ENCODE measurements at places on chromosomes 2 and 18.

DNA sequence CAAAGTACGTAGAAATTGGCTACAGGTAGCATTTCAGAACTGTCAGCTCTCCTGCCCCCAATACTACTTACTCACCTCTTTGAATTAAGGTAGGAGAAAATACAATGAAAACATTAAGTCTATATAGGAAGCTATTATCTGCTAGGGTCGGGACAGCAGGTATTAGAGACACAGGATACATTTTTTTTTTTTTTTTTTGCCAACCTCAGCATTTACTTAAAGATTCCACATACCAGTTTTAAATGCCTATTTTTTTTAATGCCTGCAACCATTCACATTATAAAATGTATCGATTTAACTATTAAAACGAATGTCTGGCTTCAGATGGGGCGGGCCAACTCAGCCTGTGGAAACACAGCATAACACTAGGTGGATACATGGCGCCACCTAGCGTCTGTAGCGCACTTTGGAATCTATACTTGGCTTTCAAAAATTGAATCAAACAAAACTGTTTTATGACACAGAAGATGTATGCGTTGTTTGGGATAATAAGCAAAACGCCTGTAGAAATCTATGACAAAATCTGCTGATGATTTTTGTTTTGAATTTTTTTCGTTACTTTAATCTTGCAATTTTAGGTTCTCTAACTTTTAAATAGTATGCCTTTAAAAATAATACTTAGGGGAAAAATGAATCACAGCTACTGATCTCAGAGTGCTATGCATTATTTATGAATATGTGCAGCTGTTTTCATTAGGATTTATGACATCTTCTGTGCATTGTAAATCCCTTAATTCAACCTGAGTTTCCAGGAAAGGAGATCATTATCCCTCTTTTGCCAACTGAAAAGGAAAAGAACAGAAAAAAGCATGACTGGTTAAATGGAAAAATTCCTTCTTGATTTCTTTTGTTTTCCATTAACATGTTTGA, 261.0 kb downstream of the NYAP2 start:
- DNase-seq: peak; percentile 27

DNA sequence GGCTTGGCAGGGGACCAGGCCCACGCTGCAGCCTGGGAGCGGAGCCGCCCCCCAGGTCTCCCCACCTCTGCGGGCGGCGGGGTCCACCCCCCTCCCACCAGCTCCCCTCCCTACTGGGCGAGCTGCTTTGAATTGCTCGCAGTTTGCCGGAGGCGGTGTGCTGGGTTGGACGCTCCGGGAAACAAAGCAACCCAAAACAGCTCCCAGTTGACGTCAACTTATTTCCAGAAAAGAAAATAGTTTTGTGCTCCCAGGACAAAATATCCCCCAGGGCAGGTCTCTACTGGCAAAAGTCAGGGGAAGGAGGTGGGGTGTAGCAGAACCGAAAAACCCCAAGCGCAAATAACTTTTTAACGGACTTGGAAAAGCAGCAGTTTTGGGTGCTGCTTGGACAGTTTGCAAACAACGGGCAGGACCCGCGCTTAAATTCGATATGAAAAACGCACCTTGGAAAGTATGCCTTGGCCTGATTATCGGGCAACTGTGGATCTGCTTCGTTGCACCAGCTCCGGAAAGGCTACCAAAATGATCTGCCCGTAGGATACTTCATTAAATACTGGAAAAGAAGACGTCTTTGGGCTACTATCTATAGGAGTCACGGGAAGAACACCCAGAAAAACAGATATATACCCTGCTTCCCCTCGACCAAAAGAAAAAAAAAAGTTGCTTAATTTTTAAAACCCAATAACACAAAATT, 2.8 kb upstream of the KCTD1 start:
- no peak for DNase-seq

GRCh38 chr18:3340682-3341097, 78.8 kb downstream of the MYL12B start:
- DNase-seq: peak; percentile 38

DNA sequence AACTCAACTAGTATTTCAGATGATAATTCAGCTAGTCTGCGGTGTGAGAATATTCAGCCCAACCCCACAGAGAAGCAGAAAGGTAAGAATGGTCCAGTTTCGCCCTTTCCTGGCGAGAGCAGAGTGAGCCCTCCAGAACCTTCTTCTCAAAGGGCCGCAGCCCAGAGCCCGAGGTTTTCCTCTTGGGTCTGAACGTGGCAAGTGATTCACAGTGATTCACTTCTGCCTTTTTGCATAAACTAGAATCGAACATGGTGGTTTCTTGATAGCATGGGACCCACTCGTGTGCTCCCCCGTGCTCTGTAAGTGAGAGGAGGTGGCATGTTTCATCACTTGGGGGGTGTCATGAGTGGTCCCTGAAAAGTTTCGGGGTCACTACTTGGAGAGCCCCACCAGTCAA, 24.2 kb downstream of the TRAF3IP1 start:
- no peak for DNase-seq

Data from Caki2 (cell line).